ENCODE measurements at places on chromosomes 13 and 19.

- DNase-seq, result no peak
These were observed 309.6 kb upstream of the EDNRB start for GRCh38 chr13:78228211-78228610.

DNA sequence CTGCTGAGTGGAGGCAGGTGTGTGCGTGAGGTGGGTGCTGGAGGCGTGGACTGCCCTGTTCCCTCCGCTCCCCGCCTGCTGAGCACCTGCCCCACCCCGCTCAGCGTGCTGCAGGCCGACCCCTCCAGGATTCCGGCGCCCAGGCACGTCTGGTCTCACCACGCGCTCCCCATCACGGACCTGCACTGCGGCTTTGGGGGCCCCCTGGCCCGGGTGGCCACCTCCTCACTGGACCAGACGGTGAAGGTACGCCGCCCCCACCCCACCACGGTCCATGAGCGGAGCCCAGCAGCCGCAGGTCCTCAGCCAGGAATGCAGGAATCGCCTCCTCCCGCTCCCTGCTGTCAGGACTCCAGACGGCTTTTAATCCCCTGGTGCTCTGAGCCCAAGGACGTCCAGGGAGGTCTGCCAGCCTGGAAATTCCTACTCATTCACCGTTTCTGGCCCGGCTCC, 6.0 kb downstream of the WDR18 start:
- no peak for DNase-seq

GRCh38 chr19:28372576-28373247, 840.2 kb downstream of the UQCRFS1 start:
- no peak for DNase-seq

DNA sequence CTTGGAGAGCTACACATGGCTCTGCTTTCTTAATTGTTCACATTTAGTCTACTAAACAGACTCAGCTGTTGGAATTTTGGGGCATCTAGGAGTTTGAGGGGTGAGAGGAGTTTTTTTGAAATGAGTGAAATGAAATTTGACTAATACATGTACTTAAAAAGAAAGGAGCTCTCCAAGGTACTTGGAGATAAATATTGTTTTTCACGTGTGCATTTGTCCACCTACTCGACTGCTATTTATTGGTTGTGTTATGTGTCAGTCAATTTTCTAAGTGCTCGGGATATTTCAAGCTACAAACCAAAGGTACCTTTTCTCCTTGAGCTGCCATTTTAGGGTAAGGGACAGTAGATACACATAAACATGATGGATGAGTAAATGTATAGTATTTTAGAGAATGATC, 697.0 kb downstream of the LIG4 start:
- no peak for DNase-seq

GRCh38 chr13:103540382-103540765, 474.2 kb upstream of the SLC10A2 start:
- DNase-seq, result no peak

DNA sequence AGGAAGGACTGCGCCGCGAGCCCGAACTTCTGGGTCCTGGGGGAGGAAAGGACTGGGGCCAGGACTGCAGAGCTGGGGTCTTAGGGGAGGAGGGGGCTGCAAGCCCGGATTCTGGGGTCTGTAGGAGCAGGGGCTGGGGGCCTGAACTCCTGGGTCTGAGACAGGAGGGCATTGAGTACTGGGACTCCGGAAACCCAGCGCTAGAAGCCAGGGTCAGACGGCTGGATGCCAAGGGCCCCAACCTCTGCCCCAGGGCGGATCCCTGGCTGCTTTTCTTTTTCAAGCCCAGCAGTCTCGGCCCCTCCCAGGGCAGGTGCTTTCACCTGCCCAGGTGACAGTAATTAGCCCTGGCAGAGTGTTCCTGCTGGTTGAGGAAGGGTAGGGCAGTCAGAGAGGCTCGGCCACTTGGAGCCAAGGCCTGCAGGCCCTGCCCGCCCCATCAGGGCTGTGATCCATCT, 2.3 kb downstream of the MYH14 start:
- no peak for DNase-seq

DNA sequence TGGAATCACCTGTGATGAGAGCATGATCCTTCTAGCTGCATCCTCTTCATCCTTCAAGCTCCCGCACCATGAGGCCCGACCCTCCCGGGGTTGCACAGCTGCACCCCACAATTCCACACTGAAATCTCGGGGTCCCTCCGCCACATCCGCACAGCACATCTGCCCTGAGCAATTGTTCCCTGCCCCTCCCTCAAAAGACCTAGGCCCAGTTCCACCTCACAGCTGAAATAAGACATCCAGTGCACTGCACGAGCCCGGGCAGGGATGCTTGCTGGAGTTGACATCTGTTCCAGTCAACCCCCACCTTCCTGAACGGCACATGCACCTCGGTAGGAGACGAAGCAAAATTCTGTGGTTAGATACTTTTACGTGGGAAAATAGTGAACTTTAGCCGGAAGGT, 14.7 kb upstream of the SOX1 start:
- DNase-seq, result no peak

Measured in stimulated activated CD8-positive, alpha-beta memory T cell treated with anti-CD3 and anti-CD28 coated beads, Interleukin-2, amount 100 ng/mL, for 48 hours (primary cell).